Astrocyte (in vitro differentiated cells and primary cell): ENCODE measurements at places on chromosomes 6 and 20.

GRCh38 chr6:149045404-149045803 is 272.1 kb upstream of the TAB2 start:
- no peak overlapping the region for H3K4me3 ChIP-seq
- no peak for DNase-seq
- H3K27me3 ChIP-seq: no peaks in the 10 kb centered on the region

- H3K4me1 ChIP-seq: peaks cover 29% of the 10 kb centered on the region
- no peaks in the 10 kb centered on the region for H3K36me3 ChIP-seq
- no peaks in the 10 kb centered on the region for H3K27me3 ChIP-seq
- H3K4me3 ChIP-seq: peak overlapping the region; percentile 80
- peak overlapping the region; percentile 89 for H3K27ac ChIP-seq
Observed at GRCh38 chr6:26027491-26028211, 59.6 kb upstream of the HFE start.

DNA sequence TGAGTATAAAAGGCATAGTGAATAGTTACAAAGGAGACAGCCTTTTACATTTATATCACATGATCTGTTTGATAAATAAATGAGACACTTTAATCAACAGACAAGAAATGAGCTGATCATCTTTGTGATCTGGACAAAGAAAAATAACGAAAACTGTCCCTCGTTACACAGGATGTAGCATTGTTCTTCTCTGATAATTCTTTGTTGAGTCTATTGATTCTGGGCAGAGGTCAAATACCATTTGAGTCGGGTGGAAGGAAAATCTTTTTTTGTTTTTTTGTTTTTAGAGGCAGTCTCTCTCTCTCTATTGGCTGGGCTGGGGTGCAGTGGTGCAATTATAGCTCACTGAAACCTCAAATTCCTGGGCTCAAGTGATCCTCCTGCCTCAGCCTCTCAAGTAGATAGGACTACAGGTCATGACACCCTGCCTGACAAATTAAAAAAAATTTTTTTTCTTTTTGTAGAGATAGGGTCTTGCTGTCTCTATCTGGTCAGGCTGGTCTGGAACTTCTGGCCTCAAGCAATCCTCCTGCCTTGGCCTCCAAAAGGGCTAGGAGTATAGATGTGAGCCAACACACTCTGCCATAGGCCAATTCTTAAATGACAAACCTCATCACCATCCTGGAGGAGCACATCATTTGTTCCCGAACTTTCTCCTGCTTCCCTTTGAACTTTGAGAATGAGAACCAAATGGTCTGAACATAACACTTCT is 41.8 kb downstream of the CCDC170 start:
- no peaks in the 10 kb centered on the region for H3K36me3 ChIP-seq
- peaks cover 4% of the 10 kb centered on the region for H3K4me1 ChIP-seq
- no peak overlapping the region for H3K4me3 ChIP-seq

- no peak overlapping the region for H3K27ac ChIP-seq
- H3K36me3 ChIP-seq: no peaks in the 10 kb centered on the region
- H3K4me3 ChIP-seq: no peak overlapping the region
Observed at GRCh38 chr6:71567562-71567961, 279.0 kb downstream of the OGFRL1 start.

GRCh38 chr20:1815502-1816085 is 79.6 kb upstream of the SIRPA start:
- peaks cover 55% of the 10 kb centered on the region for H3K4me1 ChIP-seq
- DNase-seq: no peak
- H3K27ac ChIP-seq: no peak overlapping the region
- H3K4me3 ChIP-seq: no peak overlapping the region
- H3K27me3 ChIP-seq: no peaks in the 10 kb centered on the region
- no peaks in the 10 kb centered on the region for H3K36me3 ChIP-seq

DNA sequence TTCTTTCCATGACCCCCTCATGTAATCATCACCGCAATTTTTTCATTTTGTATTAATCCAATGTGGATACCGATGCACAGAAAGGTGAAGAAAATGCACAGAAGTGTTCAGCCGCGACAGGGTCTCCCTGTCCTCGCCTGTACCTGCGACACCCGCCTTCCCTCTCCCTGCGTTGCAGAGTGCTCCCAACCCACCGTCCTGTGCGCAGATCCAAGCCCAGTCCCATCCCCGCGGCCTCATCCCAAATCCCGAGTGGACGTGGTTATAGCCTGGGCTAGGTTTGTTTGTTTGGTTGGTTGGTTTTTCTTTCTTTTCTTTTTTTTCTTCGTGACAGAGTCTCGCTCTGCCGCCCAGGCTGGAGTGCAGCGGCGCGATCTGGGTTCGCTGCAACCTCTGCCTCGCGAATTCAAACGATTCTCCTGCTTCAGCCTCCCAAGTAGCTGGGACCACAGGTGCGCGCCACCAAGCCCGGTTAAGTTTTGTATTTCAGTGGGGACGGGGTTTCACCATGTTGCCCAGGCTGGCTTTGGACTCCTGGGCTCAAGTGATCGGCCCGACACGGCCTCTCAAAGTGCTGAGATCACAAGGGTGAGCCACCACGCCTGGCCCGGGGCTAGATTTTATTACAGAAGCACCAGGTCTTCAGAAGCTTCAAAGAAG is 536 bp upstream of the RAET1G start:
- DNase-seq: no peak
- H3K36me3 ChIP-seq: no peaks in the 10 kb centered on the region
- peaks cover 12% of the 10 kb centered on the region for H3K4me1 ChIP-seq
- H3K27ac ChIP-seq: no peak overlapping the region

DNA sequence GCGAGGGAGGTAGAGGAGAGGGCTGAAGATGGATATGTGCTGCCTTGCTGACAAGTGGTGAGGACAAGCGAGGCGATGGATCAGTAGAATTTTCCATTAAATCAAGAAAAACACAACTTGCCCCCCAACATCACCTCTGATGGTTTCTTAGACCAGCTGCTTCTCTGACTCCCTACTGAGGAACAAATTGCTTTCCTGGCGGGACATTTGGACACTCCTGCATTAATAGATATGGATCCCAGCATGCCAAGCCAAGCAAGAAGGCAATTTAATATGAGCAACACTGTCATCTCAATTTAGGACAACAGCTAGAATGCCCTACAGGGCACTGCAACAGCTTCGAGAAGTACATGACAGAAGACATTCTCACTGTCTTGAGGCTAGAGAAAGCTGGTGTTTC is 248.4 kb upstream of the AGPAT4 start:
- no peak overlapping the region for H3K27ac ChIP-seq
- no peak for DNase-seq
- no peaks in the 10 kb centered on the region for H3K4me1 ChIP-seq

DNA sequence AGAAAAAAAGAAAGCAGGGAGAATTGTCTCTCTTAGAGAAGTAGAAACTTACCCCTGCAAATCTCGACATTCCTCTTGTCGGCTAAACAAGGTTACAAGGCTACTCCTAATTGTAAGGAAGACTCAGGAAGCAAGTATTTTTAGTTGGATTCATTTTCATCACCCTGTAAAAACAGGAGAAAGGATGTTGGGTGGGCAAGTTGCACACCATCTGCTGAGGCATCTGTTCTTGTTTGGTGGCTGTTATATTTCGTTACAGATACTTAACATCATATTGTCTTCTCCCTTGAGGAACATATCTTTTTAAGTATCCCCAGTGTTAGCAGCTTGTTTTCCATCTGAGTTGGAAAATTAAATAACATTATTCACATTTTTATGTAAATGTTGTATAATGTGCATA is 187.5 kb downstream of the PLCB4 start:
- H3K27me3 ChIP-seq: no peaks in the 10 kb centered on the region
- no peak for DNase-seq
- no peak overlapping the region for H3K27ac ChIP-seq
- H3K4me1 ChIP-seq: no peaks in the 10 kb centered on the region
- no peaks in the 10 kb centered on the region for H3K36me3 ChIP-seq
